ENCODE measurements at places on chromosomes 12 and 14.

- DNase-seq, result no peak
Observed at GRCh38 chr14:61565181-61565580, 130.1 kb upstream of the HIF1A start.

GRCh38 chr14:35341454-35341750 lies 49.2 kb downstream of the PSMA6 start:
- no peak for DNase-seq

DNA sequence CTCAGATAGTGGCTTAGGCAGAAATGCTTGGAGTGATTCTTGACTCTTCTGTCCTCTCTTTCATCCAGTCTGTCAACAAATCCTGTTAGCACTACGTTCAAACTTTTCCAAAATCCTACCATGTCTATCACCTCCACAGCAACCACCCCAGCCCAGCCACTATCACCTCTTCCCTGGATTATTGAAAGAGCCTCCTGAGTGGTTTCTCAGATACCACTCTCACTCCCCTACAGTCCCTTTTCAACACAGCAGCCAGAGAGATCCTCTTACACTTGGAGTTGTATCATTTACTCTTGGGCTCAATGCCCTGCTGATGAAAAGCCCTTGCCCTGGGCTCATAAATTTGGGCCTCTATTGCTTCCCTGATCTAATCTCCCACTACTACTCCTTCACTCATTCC lies 218.9 kb downstream of the EXOC5 start:
- DNase-seq, result no peak

- DNase-seq, result peak; percentile 48
Observed at GRCh38 chr12:41724216-41724615, 420.5 kb downstream of the GXYLT1 start.

- DNase-seq, result no peak
Observed at GRCh38 chr12:88958946-88959345, 378.7 kb upstream of the KITLG start.

- no peak for DNase-seq
Observed at GRCh38 chr12:38878333-38878705, 27.1 kb downstream of the CPNE8 start.

DNA sequence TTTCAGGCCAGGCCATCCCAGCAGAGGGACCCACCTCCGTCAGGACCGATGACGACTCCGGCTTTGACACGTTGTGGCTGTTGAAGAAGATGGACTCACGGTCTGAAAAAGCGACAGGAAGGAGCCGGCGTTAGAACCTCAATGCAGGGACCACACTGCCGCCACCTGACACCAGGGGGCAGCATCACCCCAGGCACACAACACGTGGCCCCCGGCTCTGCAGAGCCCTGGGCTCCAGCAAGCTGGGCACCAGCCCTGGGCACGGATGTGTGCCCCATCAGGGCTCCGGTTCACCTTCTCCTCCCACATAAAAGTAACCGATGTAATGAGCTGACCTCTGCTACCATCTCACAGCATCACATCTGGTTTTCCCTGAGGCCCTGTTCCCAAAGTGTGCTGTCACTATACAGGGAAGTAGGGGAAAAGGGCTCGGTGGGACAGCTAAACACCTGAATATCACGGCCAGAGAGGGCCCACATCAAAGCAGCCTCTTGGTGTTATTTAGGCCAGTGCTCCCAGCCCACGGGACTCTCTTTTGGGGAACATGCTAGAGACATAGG lies 29.0 kb downstream of the CHGA start:
- DNase-seq, result peak; percentile 74

DNA sequence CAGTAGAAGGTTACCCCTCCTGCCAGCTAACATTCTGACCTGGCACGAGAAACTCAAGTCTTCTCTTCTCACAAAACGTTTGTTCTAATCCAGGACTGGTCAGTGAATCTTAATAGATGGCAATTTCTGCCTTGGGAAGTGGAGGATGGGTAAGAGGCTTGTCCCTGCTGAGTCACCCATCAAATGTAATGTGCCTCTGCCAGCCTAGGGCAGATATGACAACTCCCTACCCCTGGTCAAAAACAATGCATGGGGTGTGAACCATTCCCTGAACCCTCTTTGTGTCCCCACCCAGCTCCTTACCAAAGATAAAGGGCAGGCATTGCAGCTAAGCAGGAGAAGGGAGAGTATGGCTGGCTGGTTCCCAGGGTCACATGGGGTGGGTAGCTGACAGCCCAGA lies 1052.9 kb downstream of the GALC start:
- no peak for DNase-seq

DNA sequence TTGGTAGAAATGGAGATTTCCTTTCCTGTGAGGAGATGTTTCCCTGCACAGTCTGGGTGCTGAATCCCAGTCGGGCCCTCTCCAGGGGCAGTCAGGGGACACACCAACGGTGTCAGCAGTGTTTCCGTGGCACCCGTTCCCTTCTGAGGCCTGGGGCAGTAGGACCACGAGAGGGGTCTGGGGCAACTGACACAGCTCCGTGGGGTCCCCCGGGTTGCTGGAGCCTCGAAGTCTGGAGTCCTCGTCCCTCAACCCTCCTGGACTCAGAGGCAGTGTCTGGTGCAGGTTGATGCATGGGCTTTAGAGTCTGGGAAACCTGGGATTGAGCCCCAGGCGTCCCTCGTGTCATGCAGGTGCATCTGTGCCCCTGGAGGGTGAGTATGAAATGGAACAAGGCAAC lies 327.3 kb downstream of the ADGRD1 start:
- no peak for DNase-seq

GRCh38 chr14:96039633-96040311 lies 610 bp downstream of the C14orf132 start:
- no peak for DNase-seq

DNA sequence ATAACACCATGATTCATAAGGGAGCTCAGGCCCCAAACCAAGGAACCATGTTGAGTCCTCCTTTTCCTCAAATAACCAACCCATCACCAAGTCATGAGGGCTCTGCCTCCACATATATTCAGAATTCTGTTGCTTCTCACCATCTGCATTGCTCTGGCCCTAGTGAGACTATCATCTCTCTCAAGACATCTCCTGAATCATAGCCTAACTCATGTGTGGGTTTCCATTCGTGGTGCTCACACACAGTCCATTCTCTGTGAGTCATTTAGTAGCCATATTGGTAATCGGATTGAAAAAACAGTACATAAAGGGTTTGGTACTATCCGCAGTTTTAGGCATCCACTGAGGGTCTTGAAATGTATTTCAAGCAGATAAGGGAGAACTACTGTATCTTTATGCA lies 5.1 kb upstream of the SLC38A2 start:
- no peak for DNase-seq

DNA sequence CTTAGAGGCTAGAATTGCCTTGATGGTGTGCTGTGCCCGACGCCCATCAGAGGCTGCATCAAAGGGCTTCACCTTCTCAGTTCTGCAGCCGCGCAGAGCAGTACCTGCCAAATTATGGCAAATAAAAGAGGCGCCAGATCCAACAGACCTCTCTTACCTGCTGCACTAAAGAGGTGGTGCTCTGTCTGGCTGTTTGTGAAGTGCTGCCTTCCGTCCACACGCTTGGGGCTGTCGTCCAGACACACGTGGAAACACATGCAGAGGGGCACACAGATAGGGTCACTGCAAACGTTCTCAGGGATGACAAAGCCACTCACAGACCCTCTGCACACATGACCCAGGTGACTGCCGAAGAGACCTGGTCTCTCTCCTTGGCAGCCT lies 617.5 kb downstream of the VRK1 start:
- no peak for DNase-seq

DNA sequence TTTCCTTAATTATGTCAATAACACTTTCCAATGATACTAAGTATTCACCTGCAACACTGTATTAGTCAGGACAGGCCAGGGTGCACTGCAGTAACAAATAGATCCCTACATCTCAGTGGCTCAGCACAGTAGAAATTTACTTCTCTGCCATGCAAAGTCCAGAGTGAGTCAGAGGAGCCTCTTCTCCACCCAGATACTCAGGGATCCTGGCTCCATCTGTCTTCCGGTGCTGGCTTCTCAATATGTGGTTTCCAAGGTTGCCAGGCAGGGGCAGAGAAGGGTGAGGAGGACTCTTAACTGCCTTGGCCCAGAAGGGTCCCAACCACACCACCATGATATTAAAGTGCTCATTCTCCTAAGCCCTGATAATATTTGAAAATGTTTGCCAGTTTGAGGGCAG lies 47.8 kb downstream of the ADGRD1 start:
- DNase-seq, result no peak

DNA sequence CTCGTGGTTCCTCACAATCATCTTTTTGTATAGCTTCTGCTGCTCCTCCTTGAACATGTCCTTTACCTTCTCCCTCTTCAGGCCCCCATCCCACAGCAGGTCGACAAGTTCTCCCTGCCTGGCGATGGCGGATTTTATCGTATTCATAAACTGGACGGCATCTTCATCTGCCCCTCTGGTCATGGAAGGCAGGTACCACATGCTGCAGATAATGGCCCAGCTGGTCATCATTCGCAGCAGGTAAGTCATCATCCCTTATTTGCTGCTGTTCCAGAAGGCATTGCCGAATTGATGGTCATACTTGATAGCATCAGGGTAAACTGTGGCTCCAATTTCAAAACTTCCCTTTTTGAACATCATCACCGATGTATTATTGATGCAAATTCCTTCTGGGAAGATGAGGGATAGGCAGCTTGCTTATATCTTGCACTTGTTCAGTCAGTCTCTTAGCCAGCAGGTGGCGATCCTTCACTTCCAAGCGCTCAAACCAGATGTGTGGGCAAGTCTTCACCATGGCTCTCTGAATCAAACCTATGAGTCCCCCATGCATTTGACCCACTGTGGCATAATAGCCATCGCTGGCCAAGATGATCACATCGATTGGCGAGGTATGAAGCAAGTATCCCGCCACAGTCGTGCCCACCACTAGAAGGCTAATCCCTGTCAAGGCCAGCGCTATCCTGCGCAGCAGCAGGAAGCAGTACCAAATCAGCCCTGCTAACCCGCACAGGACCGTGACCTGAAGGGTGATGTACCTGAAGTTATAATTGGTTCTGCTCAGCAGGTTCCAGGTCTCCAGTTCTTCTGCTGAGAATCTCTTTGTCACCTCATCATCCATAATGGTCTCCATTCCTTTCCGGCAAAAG lies 381.5 kb upstream of the STXBP6 start:
- peak; percentile 57 for DNase-seq

DNA sequence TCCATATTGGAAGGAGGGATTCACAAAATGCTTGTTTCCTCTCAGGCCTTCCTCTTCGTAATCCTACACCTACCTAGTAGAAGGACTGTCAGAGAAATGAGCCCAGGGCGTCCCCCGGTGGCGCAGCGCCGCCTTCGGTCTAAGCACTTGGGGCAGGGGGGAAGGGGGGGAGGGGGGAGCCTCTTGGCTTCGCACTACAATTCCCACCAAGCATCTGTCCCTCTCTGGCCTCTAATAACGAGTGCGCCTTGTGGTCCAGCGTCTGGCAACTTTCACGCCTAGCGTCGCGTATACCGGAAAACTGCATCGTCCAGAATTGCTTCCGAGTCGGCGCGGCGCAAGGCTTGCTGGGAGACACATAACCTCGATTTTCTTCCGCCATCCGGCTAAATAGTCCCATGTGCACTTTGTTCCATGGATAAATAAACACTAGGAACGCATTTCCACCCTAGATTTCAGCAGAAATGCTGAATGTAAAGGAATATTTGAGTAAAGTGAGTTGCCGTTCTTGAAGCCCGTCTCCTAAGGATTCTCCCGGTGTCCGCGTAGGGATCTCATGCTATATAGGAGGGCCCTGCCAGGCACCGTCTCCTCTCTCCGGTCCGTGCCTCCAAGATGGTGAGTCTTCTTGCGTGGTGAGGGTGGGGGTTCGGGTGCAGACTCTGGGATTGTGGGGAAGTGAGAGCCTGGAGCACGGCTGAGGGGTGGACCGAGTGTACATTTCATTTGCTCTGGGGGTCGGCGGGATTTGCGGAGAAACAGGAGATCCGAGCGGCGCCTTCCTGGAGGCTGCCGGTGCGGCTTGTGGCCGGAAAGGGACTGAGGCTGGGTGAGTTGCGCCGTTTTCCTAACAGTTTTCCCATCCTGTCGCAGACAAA lies at the start of gene RPS26:
RPS26 (plus strand) TSS at position 367 of the 878 bp plus-strand sequence; CDS start at position 616, 249 bp downstream.
- DNase-seq, result peak; percentile 100

DNA sequence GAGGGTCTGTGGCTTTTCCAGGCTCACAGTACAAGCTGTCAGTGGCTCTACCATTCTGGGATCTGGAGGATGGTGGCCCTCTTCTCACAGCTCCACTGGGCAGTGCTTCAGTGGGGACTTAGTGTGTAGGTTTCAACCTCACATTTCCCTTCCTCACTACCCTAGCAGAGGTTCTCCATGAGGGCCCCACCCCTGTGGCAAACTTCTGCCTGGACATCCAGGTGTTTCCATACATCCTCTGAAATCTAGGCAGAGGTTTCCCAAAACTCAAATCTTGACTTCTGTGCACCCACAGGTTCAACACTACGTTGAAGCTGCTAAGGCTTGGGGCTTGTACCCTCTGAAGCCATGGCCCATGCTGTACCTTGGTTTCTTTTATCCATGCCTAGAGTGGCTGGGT lies 40.3 kb downstream of the KTN1 start:
- DNase-seq, result no peak

DNA sequence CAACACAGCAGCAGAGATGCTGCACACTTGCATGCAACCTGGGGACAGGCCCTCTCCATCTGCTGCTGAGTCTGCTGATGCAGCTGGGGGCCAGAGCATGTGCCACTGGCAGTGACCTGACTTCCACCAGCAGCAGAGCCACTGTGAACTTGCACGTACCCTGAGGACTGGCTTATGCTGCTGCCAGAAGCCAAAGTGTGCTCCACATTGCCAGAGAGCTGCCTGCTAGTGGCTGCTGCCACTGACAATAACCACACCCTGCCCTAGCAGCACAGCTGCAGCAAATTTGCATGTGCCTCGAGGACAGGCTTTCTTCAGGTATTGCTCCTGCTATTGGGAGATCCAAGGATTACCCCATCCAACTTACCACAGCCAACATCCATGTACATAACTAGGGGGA lies 4.5 kb upstream of the PRR4 start:
- no peak for DNase-seq

DNA sequence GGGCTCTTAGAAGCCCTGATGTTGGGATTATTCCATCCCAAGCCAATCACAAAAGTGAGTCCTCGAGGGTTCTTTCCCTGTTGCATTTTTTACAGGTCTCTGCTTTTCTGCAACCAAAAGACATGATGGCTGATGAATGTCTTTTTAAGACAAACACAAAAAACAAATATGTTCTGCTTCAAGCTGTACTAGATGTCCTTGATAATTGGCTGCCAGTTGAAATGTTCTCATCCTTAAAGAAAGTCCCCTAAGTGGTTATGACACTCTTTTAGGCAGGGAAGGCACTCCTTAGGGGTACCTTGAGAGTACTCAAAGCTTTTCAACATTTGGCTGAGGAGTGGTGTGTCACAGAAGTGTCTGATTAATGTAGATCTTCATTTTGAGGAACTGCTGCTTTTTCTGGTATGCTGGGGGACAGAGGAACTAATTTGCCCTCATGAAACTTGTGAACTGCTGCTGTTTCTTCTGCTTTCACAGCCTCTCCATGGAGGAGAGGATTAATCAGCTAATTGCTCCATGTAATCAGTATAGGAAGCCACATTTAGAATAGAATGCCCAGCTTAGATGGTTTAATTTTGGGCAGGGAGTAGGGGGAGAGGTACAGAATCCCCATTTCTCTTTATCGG lies 22.8 kb upstream of the IGF1 start:
- peak; percentile 35 for DNase-seq

- no peak for DNase-seq
Observed at GRCh38 chr12:106415134-106415533, 57.6 kb downstream of the POLR3B start.
